DMS153 (cell line): ENCODE measurements at places on chromosomes 12 and 14.

DNA sequence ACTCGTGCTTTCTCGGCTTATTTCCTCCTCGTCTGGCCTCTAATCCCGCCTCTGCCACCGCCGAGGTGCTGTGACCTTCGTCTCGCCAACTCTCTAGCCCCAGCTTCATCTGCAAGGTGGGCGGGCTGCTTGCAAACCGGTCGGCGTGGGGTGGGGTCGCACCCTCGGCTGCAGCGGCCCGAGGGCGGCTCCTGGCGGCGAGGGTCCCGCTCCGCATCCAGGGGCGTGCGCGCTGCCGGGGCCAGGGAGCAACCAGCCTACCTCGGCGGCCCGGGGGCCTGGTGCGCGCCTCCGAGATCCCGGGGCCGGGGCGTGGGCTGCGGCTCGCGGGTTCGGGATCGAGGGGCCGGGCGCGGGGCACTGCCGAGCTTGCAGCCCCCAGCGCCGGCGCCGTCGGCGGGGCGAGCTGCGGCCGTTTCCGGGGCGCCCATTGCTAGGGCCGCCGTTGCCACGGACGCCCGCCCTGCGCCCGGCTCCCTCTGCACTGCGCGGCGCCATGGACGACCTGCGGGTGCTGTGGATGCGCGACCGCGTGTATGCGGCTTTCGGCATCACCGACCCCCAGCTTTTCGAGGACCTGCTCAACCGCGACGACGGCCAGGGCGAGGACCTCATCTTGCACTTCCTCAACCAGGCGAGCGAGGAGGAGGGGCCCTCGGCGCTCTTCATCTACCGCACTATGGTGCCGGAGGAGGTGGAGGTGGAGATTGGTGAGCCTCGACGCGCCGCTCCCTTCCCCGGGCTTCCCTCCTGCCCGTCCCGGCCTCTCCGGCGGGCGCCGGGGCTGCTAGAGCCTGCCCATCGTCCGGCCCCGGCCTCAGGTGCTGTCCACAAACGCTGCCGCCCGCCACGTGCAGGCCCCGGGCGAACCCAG is at the start of gene DNAH10:
TSS of gene DNAH10 (plus strand) at position 461 of the 874 bp plus-strand sequence. CDS start at position 497, 36 bp downstream.
- peak; percentile 26 for DNase-seq

DNA sequence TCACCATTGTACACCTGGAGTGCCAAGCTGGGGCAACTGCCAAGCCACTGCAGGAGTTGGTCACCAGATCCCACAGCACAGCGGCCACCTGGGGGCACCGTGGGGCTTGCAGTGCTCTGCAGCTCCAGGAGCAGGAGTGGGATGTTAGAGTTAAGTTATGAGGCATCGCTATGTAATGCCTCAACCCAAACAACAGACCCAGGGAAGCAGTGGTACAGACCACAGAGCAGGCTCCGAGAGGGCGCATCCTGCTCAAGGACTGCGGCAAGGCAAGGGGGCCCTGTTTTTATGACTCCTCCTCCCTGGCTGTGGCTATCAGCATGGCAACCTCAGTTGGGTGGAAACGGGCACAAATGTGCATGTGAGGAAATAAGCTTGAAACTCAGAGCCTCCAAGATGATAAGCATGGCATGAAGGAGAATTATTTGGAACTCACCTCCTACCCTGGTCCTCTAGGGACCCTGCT is 63.1 kb downstream of the ARL6IP4 start:
- DNase-seq, result peak; percentile 67

DNA sequence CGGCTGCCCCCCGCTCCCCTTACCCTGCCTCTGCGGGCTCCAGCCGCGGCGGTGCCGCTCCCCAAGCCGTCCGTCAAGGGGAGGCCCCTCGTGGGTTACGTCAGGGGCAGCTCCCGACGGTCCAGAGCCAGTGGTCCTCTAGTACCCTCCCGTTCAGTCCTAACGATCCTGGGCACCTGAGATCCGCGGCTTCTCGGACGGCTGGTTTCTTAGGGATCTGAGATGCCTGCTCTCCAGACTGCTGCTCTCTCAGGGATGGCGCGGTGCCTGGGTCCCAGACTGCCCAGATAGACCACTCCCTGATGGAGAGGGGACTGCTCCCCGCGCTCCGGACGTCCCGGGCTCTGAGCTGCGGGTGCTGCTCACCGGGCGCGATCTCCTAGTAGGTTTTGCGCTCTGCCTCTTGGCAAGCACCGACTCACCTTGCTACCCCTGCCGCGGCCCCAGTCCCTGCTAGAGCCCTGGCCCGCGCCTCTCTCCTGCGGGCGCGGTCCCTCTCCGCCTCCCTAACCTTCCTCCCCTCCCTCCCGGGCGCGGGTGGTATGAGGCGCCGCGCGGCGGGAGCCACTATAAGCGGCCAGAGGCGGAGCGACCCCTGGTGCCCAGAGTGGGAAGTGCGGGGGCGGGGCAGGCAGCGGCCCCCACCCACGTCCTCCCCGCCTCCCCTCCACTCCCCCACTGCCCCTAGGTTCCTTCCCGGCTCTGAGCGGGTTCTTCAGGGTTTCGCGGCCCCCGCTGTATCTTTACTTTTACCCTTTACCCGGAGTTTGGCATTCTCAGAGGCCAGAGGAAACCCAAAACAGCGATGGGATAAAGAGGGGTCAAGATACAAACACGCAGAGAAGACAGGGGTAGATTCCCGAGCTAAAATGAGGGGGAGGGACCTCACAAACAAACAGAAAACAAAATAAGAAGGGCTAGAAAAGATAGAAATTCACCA is at the start of gene C1QL4:
TSS of gene C1QL4 (minus strand) at position 544 of the 940 bp plus-strand sequence. CDS start 711 bp downstream, outside the sequence.
- DNase-seq, result peak; percentile 39

- no peak for DNase-seq
These were observed 91.6 kb upstream of the PAWR start for GRCh38 chr12:79782172-79782900.

DNA sequence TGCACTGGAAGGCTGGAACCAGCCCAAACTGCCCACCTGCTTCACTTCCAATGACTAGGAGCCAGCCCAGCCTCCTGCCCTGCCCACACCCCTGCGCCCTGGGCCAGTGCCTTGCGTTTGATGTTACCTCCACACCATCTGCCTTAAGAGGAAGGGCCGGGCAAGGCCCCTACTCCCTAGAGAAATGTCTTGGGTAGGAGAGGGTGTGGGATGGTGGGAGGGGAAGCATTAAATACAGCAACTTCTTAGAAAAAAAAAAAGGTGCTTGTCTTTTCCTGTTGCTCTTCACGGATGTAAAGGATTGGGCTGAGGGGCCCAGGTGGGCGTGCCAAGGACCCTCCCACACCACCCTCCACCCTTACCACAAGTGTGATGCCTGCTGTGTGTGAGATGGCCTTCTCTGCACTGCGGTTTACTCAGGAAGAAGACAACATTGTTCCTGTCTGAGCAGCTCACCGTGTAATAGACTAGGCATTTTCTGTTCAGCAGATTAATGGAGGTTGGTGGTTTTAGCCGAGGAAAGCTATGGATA is 99.9 kb downstream of the NINJ2 start:
- no peak for DNase-seq

DNA sequence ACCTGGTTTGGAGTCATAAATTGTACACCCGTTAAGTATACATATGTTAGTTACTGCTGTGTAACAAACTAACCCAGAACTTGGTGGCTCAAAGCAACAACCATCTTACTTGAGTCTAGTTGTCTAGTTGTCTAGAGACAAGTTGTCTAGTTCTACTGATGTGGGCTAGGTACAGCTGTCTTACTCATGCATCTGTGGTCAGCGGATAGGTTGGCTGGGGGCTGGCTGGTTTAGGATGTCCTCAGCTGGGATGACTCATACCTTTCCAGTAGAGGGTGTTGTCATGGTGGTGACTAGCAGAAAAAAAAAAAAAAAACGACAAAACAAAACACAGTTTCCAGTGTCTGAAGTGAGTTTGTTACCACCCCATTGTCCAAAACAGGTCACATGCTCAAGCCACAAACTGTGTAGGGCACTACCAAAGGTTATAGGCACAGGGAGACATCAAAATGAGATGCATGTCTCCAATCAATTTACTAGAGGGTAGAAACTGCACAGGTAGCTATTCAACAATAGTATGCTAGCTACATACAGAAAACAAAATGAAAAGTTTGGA is 680.3 kb downstream of the MED13L start:
- DNase-seq, result no peak
